M059J (cell line): ENCODE measurements at places on chromosomes 5 and 9.

GRCh38 chr5:172876578-172876977 lies 42.5 kb downstream of the ERGIC1 start:
- DNase-seq = no peak

- DNase-seq = peak; percentile 22
These were observed 43.5 kb upstream of the PCAT7 start for GRCh38 chr9:94511134-94511954.

DNA sequence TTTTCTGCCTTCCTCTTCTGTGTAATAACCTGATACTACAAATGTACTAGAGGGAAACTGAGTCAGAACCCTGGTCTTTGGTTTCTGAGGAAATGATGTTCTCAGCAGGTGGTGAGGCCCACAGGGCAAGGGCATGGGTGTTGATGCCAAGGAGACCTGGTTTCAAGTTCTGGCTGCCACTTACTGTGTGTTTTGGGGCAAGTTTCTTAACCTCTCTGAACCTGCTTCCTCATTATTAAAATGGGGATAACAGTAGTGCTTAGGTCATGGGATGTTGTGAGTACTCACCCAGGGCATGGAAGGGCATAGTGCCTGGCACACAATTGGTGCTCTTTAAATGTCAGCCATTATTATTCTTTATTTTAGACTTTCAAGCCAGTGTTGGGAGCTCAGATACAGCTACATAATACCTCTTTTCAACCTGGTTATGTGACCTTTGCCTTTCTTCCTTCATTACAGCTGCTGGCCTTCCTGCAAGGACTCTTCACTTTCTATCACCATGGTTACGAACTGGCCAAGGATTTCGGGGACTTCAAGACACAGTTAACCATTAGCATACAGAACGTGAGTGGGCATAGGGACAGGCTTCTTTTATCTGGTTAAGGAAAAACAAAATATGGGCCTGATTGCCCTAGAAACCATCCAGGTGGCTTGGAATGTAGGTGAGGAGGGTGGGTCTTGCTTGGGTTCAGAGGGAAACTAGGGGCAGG lies 131.5 kb downstream of the ARHGAP26 start:
- no peak for DNase-seq

DNA sequence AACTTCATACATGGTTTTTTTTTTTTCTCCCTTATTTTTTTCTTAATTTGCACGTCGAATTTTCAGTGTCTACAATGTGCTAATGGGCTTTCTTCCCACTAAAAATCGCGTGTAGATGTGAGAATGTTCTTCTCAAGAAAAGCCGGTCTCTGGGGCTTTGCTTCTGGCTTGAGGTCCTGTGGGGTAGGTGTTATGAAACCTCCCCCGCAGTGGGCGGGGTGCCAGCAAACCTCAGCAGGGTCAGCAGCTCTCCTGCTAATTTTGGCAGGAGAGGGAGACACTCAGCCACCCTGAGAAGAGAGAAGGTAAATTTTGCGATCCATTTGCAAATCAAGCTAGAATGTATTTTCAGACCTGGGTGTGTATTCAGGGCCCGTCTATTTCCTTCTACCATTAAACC lies 59.9 kb downstream of the NPR3 start:
- DNase-seq = no peak

GRCh38 chr5:122292332-122292731 lies 19.7 kb upstream of the SNCAIP start:
- DNase-seq = no peak
